ENCODE measurements at places on chromosomes 13 and 19.

DNA sequence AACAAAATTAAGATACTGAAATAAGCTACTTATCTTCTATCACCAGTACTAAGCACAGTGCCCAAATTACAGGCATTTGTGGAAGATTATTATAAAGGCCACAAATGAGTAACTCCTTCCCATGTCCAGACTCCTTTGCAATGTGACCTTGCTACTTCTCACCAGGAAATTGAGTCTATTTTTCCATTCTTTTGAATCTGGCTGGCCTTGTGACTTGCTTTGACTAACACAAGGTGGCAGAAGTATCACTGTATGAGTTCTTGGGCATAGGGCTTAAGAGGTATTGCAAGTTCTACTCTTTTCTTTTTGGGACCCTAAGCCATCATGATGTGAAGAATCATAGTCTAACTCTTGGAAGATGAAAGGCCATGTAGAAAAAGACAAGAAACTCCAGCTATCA, 49.9 kb downstream of the UGGT2 start:
- no peak for DNase-seq

GRCh38 chr19:29583196-29583999, 22.7 kb upstream of the POP4 start:
- no peak for DNase-seq

GRCh38 chr13:83620530-83621220, 261.6 kb downstream of the SLITRK1 start:
- no peak for DNase-seq

- DNase-seq, result no peak
Observed at GRCh38 chr19:41895745-41896580, 13.0 kb downstream of the ARHGEF1 start.

- no peak for DNase-seq
Observed at GRCh38 chr13:48165063-48165462, 67.9 kb upstream of the ITM2B start.

GRCh38 chr19:30669329-30670010, 297.3 kb downstream of the ZNF536 start:
- peak; percentile 79 for DNase-seq

DNA sequence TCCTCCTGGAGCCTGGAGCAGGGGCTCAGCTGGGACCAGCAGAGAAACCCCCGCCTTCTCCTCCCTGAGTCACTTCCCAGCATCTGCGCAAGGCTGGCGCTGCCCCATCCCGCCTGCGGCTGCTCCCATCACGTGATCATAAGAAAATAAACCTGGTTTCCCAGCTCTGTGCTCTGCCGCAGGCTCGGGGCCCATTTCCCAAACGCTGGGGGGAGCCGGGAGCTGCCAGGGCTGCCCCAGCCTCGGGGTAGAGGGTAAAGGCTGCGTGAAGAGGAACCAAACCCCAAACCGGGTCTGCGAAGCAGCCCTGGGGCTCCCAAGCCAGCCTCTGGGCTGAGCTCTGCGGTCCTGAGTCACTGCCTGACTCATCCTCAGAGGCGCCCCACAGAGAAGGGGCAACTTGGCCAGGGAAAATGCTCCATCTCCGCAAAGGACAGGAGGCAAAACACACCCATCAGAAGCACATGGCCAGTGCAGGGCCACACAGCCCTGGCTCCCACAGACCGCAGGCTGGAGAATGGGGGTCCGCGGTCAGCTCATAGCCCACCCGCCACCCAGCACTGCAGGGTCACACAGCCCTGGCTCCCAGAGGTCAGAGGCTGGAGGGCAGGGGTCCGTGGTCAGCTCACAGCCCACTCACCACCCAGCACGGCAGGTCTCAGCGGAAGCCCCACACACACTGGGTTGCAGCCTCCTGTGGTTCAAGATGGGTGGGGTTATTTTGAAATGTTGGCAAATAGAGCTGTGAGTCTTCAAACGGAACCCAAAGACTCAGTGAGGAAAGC, 67.1 kb downstream of the RASA3 start:
- peak; percentile 85 for DNase-seq

- no peak for DNase-seq
Observed at GRCh38 chr13:111315347-111315995, 5.0 kb upstream of the TEX29 start.

GRCh38 chr13:35470671-35471661, 5.5 kb downstream of the MAB21L1 start:
- no peak for DNase-seq

DNA sequence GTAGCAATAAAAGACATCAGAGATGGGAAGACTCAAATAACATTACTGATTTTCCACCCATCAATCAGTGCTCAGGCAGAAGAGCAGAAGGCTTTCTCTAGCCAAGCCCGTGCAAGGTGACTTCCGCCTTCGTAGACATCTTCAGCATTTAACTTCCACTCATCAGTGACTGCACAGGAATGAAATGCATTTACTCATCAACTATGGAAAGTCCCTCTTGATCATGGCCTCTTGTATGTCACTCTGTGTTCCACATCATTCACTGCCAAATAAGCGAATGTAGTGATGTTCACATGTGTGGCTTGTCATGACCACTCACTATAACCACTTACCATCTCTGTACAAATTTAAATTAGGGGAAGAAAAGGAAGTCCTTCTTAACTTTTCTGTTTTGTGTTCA, 49.4 kb downstream of the SACS start:
- DNase-seq, result no peak

GRCh38 chr19:41226053-41226873, 7.2 kb downstream of the AXL start:
- peak; percentile 65 for DNase-seq

DNA sequence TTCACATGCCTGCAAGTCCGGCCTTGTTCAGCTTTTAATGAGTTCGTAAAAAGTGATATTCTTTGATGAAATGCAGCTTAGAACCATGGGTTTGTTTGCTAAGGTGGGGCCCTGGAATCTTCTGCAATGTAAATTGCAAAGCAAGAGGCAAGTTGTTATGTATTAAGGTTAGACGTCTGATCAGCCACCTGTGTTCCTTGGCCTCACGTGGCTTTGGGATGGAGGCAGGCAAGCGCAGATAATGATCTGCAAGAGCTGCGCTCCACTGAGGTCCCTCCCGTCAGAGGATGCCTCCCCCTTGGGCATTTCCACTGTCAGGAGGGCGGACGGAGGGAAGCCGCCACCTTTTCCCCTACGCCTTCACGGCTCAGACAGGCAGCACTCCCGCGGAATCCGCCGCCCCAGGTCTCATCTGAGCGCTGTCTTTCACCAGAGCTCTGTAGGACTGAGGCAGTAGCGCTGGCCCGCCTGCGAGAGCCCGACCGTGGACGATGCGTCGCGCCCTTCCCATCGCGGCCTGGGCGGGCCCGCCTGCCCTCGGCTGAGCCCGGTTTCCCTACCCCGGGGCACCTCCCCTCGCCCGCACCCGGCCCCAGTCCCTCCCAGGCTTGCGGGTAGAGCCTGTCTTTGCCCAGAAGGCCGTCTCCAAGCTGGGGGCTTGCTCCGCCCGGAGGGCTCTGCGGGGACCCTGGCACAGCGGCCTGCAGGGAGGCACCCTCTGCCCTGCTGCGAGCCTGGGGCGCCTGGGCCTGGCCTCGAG, 110.9 kb downstream of the CRYL1 start:
- DNase-seq, result no peak

DNA sequence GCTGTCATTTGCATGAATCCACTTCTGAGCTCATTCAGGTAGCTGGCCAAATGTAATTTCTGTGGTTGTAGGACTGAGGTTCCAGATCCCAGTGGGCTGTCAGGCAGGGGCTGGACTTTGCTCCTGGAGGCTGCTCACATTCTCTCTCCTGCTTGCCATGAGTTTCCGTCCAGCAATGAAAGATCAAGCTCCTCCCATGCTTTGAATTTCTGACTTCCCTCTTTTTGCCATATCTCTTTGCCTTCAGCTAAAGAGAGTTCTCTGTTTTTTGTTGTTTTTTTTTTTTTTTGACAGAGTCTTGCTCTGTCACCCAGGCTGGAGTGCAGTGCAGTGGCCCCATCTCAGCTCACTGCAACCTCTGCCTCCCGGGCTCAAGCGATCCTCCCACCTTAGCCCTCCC, 76.9 kb downstream of the ING1 start:
- DNase-seq, result no peak

DNA sequence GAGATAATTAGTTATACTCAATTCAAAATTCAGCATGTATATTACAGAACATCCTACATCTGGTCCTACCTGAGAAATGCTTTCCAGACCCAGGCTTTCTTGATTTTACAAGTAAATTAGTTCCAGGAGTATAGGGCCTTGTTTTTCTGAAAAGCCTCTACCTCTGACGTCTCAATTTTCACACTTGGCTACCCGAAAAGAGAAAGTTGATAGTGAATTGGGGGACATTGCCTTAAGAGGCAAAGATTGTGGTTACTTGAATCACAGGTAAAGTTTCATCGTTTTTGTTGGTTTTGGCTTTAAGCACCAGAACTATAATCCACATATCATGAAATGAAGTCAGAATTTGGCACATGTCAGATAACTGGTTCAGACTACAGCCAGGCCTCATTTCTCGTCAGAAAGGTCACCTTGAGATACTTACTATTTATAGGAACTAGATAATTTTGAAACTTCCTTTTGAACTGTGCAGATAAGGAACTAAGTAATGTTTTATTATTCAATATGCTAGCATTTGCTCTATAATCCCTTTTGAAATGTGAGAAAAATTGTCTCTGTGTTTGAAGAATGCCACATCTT, 30.8 kb downstream of the FAM124A start:
- DNase-seq, result no peak

DNA sequence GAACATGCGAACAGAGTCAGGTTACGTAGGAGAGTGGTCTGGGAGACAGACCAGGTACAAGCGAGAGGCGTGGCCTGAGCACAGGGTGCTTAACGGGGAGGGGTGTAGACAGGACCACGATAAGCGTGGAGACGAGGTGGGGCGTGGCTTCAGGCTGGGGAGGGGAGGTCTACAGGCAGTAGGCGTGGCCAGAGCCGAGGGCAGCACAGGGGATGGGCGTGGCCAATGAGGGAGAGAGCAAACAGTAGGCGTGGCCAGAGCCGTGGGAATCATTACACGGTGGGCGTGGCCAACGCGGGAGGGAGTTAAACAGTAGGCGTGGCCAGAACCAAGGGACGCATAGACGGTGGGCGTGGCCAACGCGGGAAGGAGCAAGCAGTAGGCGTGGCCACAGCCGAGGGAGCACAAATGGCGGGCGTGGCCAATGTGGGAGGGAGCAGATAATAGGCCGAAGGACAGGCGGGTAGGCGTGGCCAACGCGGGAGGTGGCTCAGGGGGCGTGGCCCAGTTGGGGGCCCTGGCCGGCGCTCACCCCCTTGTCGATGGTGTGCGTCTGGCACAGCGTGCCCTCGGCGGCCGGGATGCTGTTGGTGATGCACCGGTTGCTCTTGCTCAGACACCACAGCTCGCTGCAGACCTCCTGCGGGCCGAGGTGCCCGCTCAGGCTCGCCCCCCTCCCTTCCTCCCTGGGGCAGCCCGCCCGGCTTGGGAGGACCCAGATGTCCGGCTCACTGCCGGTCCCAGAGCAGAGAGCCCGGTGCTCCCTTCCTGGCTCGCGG, 15.2 kb upstream of the MYO1F start:
- DNase-seq, result peak; percentile 99

DNA sequence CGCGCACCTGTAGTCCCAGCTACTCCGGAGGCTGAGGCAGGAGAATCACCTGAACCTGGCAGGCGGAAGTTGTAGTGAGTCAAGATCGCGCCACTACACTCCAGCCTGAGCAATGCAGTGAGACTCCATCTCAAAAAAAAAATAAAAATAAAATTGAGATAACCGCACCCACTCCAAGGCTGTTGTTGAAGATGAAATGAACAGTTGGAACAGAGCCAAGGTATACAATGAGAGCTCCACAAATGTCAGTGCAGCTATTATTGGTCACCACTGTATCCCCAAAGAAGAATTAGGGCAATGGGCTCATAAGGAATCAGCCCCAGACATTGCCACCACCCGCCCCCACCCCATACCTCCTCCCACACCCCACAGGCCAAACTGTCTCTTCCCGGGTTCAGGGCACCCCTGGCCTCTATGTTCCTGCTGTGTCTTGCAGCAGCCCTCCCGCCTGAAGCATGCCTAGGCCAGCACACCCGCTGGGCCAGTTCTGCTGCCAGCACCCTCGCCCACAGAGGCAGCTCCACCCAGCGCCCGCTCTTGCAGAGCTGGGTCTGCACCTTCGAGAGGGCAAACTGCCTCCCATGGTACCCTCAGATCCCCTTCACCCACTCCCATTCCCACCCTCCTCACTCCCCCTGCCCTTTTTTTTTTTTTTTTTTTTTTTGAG, 3.5 kb upstream of the S1PR5 start:
- DNase-seq, result no peak

DNA sequence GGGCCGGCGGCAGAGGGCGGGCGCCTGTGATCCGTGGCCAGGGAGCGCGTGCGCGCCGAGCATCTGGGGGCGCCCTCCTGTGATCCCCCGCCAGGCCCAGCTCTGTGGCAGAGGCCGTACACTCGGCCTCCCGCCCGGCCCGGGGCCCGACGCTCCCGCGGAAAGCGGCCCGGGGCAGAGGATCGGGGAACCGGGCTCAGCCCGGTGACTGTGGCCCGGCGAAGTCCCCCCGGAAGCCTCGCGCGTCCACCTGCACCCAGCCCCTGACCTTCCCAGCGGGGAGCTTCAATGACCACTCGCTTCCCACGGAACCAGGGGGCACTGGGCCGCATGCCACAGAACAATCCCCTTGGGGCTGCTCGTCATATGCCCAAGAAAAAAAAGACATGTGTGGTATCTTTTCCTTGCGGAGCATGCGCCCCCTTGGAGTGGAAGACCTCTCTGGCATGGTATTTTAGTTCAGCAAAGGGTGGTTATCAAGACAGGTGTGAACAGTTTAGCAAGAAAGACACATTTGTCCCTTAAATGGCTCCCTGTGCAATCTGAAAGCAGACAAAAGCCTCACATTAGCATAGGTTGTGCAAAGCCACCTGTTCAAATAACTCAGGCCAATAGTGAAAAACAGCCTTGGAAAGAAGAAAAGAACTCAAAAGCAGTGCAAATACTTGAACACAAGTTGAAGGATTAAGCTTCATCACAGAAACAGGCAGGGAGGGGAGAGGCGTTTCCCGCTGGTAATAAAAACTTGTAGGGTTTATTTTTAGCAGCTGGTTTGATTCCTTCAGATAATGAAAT, 290.9 kb upstream of the SOX21 start:
- no peak for DNase-seq

- DNase-seq, result no peak
Observed at GRCh38 chr13:43227721-43228120, 204.3 kb downstream of the DNAJC15 start.

GRCh38 chr19:40690693-40691420, 406 bp upstream of the NUMBL start:
- DNase-seq, result peak; percentile 92

GRCh38 chr13:83085186-83085900, 796.9 kb downstream of the SLITRK1 start:
- DNase-seq, result no peak

DNA sequence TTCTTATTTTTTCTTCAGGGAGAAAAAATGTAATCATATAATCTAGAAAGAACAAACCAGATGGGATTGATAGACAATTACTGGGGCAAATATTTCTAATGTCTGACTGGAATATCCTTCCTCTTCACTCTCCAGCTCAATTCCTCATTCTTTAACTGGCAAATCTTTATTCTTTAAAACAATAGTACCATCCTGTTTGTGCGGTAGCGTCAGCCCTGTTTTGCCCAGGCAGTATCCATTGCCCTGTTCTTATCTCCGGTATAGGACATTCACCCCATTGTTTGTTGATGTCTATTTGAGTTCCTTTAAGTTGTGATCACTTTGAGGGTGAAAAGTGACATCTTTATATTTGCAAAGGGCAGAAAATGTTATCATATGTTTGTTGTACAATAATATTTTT, 185.4 kb downstream of the POSTN start:
- no peak for DNase-seq

Data from stimulated activated CD8-positive, alpha-beta memory T cell treated with anti-CD3 and anti-CD28 coated beads, Interleukin-4, amount 100 ng/mL, for 48 hours (primary cell).